T-cell (primary cell): ENCODE measurements at places on chromosomes 1 and 21. TPM values are rescaled to one million over a fixed set of nuclear protein-coding genes. Genes with fewer than 3 reads are reported as not detected.

DNA sequence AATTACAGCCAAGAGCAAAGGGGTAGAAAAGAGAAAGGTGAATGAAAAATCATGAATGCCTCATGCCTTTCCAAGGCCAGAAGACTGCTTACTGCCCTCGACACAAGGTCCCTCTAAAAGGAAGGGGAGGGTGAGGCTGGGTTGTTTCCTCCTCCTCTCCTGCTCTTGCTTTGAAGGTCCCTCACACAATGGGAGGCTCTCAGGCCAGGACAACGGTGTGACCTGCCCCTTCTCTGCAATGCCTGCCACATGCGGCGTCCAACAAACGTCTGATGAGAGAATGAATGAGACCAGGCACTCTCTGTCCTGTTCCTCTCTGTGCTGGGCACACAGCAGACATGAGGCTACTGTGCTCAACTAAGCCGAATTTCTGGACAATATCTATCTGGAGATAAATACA lies 51.3 kb downstream of the SSBP3 start:
- H3K4me1 ChIP-seq = peaks cover 39% of the 10 kb centered on the region
- H3K4me3 ChIP-seq = no peak overlapping the region
- no peaks in the 10 kb centered on the region for H3K27me3 ChIP-seq
- no peak overlapping the region for H3K27ac ChIP-seq

The RGS8 gene
- total RNA-seq = not detected

The C1orf74 gene
- total RNA-seq = 0.60 TPM

The AGO1 gene
- 24.6 TPM for total RNA-seq

GRCh38 chr1:185500001-185500626 lies 183.1 kb upstream of the IVNS1ABP start:
- peaks cover 2% of the 10 kb centered on the region for H3K4me1 ChIP-seq
- H3K27ac ChIP-seq = no peak overlapping the region
- no peak overlapping the region for H3K4me3 ChIP-seq
- H3K27me3 ChIP-seq = no peaks in the 10 kb centered on the region

DNA sequence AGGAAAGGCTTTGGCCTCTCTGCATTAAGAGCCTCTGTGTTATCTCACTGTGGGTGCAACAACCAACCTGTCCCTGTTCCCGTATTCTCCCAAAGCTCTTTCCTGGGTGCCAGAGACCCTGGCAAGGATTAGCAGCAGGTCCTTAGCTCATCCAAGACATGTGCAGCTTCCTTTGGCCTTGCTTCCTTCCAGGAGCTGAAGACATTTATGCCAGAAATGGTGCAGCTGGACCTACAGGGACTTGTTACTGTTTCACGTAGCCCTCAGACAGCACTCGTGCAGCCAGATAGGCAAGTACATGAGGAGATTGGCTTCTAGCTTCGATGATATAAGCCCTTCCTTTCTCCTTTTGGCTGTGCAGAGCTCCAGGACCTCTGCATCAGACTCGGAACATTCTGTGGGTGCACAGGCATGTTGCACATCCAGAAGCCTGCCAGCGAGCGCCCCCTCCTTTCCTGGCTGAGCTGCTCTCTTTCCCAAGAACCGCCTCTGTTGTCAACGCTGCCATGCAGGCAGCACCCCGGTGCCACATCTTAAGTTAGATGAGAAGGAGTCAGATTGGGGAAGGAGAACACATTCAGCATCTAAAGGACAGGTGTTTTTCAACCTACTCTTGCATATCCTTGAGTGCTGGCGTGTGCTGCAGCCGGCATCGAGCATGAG lies 284.5 kb upstream of the PLXNA2 start:
- H3K27ac ChIP-seq = no peak overlapping the region
- H3K4me3 ChIP-seq = no peak overlapping the region
- no peaks in the 10 kb centered on the region for H3K27me3 ChIP-seq
- no peaks in the 10 kb centered on the region for H3K36me3 ChIP-seq
- H3K4me1 ChIP-seq = no peaks in the 10 kb centered on the region

The PATJ gene
- 35.7 TPM for total RNA-seq

DNA sequence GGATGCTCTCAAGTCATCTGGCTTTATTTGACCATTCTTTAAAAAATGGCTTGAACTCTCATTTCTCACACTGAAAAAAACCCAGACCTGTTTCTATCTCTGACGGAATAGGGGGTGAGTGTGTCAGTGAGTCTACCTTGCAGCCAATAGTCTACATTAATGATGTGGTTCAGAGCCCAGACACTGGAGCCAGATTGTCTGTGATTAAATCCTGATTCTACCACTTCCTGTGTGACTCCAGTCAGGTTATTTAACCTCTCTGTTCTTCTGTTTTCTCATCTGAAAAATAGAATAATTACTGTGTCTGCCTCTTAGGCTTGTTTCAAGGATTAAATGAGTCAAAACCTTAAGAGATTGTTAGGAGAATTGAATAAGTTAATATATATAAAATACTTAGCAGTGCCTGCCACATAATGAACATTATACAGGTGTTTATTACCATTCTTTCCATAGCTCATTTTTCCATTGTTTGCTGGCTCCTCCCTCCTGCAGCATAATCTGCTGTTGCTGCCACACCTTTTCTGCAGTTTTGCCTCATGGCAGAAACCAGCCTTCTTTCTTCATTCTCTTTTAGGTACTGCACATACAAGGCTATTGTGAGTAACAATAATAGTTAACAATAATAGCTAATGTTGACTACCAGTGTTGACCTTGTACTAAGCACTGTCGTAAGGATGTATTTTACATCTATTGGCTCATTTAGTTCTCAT lies 157.6 kb upstream of the IVNS1ABP start:
- H3K4me3 ChIP-seq = no peak overlapping the region
- no peak overlapping the region for H3K27ac ChIP-seq
- no peaks in the 10 kb centered on the region for H3K36me3 ChIP-seq
- H3K4me1 ChIP-seq = no peaks in the 10 kb centered on the region
- DNase-seq = no peak
- H3K27me3 ChIP-seq = no peaks in the 10 kb centered on the region

The CELA3B gene
- total RNA-seq = 7.5 TPM

- H3K27ac ChIP-seq = no peak overlapping the region
- H3K36me3 ChIP-seq = no peaks in the 10 kb centered on the region
- no peak overlapping the region for H3K4me3 ChIP-seq
- no peaks in the 10 kb centered on the region for H3K4me1 ChIP-seq
- no peak for DNase-seq
These were observed 738.8 kb downstream of the PTPRU start for GRCh38 chr1:29975036-29975694.

DNA sequence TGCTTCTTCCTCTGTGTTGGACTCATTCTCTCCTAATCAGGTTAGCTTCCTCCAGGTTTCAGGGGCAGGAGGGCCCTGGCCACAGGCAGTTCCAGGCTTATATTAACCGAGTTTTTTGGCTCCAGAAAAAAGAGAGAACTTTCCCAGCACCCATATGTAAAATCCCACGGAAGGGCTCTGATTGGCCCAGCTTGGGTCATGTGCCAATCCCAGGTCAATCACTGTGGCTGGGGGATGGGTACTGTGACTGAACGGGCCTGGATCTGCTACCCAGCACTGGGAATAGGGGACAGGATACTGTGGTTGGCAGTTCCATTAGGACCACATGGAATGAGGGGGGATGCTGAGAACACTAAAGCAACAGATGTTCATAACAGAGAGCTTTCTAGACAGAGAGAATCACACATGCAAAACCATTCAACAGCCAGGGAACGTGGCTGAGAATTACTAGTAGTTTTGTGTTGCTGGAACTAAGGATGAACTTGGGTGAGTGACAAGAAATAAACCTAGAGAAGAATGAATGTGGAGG lies 51.1 kb upstream of the NEK2 start:
- H3K4me1 ChIP-seq = no peaks in the 10 kb centered on the region
- no peak overlapping the region for H3K27ac ChIP-seq

DNA sequence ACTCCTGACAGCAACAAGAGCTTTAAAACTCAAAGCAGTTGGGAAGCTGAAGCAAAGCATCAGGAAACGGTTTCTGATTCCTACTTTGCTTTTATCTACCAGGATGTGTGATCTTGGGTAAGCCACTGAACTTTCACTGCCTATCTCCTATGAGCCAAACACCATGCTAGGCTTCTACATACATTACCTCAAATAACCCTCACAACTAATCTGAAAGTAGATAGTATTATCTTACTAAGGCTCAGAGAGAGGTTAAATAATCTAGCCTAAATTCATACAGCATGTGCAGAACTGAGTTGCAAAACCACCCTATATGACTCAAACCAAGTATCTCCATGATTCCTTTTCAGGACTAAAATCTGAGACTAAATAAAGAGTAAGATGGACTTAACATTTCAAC lies 83.8 kb downstream of the EVI5 start:
- H3K27me3 ChIP-seq = no peaks in the 10 kb centered on the region
- DNase-seq = no peak
- H3K4me1 ChIP-seq = no peaks in the 10 kb centered on the region
- no peak overlapping the region for H3K4me3 ChIP-seq
- H3K36me3 ChIP-seq = no peaks in the 10 kb centered on the region

GRCh38 chr1:206518206-206518605 lies 10.9 kb downstream of the RASSF5 start:
- no peaks in the 10 kb centered on the region for H3K36me3 ChIP-seq
- H3K4me3 ChIP-seq = no peak overlapping the region
- H3K27me3 ChIP-seq = peaks cover 4% of the 10 kb centered on the region

GRCh38 chr1:238438311-238439270 lies 547.9 kb upstream of the ZP4 start:
- H3K4me1 ChIP-seq = no peaks in the 10 kb centered on the region
- DNase-seq = no peak
- H3K36me3 ChIP-seq = no peaks in the 10 kb centered on the region
- H3K27ac ChIP-seq = no peak overlapping the region
- H3K4me3 ChIP-seq = no peak overlapping the region
- H3K27me3 ChIP-seq = no peaks in the 10 kb centered on the region

- no peak for DNase-seq
- H3K36me3 ChIP-seq = no peaks in the 10 kb centered on the region
- no peak overlapping the region for H3K4me3 ChIP-seq
- no peak overlapping the region for H3K27ac ChIP-seq
These were observed 5.8 kb downstream of the SLC45A1 start for GRCh38 chr1:8323706-8324105.

The CACNA1S gene
- total RNA-seq = not detected

- DNase-seq = no peak
- no peak overlapping the region for H3K4me3 ChIP-seq
- no peak overlapping the region for H3K27ac ChIP-seq
These were observed 3.7 kb downstream of the CSTB start for GRCh38 chr21:43772425-43772821.

DNA sequence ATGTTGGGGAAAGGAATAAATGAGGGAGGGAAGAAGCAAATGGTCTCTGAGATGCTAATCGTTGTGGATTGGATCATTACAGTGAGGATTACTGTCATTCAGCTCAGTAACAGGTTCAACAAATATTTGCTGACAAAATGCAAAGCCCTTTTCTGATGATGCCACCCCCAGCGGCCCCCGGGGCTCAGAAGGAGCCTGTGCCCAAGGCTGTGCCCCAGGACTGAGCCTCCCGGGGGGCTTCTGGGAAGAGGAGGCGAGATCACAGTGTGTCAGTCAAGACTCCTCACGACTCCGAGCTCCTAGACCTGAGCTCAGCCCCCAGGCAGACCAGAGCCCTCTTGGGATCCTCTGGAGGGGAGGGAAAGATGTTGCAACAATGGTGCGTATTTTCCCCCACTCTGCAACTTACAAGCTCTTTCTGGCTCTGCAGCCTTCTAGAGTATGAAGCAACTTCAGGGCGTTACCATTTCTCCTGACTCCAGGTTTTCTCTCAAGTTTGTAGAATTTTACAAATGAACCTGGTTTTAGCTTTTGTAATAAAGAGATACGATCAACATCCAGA lies 20.8 kb downstream of the EPHA8 start:
- H3K4me1 ChIP-seq = no peaks in the 10 kb centered on the region
- no peaks in the 10 kb centered on the region for H3K27me3 ChIP-seq
- H3K27ac ChIP-seq = no peak overlapping the region
- DNase-seq = no peak

The LIN28A gene
- 1.3 TPM for total RNA-seq

The S100B gene
- 10.4 TPM for total RNA-seq
